ENCODE measurements at places on chromosomes 3 and 15.

GRCh38 chr3:153722157-153722556 lies 399.0 kb upstream of the ARHGEF26 start:
- DNase-seq, result no peak

GRCh38 chr3:126488886-126489569 lies 13.3 kb upstream of the ZXDC start:
- DNase-seq, result no peak

GRCh38 chr3:25678581-25678980 lies 13.9 kb upstream of the TOP2B start:
- peak; percentile 31 for DNase-seq

DNA sequence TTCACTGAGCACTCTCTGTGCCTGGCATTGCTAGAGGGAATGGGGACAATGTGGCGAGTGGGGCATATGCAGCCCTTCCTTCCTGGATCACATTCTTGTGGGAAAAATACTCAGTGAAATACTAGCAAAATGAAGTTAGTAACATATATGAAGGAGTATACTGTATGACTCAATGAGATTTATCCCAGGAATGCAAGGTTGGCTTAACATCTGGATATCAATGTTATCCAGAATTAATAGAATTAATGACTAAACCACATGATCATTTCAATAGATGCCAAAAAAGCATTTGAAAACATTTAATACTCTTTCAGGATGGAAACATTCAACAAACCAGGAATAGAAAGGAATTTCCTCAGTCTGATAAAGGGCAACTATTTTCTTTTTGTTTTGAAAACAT lies 27.5 kb downstream of the AMOTL2 start:
- DNase-seq, result no peak

DNA sequence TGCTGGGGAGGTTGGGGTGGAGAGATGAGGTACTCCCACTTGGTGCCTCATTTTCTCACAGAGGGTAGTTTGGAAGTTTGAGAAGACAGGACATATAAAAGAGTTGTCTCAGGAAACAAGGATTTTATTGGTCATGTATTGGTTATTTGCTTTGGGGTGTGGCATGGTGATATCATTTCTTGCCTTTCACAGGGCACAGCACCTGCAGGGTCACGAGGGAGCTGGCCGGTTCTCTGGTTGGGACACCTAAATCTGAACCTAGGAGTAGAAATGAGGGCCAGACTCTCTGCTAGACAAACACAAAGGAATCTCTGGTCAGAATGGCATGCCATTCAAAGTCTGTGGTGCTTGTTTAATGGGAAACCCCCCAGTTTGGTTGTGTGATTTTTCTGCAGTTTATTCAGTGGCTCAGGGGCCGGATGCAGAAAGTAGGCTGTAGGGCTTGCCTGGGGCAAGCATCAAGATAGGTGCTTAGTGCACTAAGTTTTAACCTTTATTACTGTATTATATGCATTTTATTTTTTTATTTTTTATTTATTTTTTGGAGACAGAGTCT lies 237.7 kb upstream of the EIF1B start:
- no peak for DNase-seq

- DNase-seq, result no peak
Measured at GRCh38 chr15:31156808-31157207, 55.3 kb upstream of the TRPM1 start.

GRCh38 chr15:92914768-92915221 lies 14.7 kb downstream of the CHD2 start:
- DNase-seq, result no peak

DNA sequence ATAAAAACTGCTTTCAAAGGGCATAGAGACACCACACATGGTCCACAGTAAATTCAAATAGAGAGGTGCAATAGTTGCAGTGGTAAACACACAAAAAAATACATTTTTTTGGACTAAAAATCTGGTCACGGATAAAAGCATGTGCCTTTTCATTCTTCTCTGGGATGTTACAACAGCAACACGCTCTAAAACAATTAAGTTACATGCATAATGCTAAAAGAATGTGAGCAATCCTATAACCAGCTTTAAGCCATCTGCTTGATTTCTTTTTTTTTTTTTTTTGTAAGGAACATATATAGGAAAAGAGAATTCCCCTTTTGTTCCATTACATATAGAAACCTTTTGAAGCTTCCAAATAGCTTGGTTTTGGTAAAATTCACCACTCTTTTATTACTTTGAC lies 20.0 kb downstream of the WNT5A start:
- no peak for DNase-seq

DNA sequence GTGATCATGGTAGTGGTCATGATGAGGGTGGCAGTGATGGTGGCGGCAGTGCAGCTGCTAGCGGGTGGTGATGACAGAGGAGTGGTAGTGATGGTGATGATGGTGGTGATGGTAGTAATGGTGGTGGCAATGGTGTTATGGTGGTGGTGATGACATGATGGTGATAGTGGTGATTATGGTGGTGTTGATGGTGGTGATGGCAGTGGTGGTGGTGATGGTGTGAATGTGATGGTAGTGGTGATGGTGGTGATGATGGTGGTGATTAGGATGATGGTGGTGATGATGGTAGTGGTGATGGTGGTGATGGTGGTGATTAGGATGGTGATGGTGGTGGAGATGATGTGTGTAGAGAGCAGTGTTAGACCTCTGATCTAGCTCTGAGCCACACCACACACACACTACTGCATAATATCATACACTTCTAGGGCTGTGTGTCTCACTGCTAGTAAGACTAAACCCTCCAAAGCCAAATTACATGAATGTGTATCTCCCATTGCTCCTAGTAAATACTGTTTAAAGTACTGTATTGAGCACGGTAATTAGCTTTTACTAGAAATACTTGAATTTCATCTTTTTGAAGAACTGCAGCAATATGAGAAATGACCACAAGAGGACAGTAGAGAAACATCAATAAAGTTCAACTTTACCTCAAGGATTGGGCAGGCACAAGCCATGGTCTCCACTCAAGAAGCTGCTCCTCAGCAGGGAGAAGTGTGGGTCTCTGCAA lies 28.8 kb downstream of the TMED3 start:
- DNase-seq, result peak; percentile 42

DNA sequence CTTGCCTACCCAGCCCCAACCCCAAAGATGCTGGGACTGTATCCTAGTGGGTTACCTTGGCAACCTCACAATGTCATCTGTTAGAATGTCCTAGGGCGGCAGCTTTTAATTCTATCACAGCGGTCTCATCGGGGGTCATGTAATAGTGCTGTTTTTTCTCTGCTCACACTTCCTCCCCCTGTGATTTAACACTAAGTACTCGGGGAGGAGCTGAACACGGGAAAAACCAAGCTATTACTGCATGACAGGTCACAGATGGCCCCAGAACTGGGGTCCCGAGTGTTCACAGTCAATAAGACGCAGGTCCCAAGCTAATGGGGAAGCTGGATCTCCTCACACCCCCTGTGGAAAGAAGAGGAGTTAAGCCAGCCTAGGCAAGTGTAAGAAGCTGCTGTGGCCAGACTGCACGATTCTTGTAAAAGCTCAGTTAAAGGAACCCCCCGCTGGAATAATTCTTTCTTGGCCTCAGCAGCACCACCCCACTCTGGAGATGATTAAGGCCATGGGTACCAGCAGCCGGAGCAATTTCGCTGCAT lies 2.5 kb upstream of the RFTN1 start:
- no peak for DNase-seq

DNA sequence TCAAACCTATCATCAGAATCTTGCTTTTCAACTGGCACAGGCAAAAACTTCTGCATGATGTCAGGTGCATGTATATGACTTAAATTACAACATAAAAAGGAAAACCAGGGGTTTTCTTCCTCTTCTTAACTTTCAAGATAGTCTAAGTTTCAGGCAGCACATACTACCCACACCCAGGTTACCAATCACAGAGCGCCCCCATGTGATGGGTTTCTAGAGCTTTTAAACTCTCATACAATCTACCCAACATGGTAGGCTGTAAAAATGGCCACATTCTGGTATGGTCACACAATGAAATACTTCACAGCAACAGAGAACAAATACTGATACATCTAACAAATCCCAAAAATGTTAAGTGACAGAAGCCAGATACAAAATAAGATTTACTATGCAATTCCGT lies 7.4 kb downstream of the MESD start:
- no peak for DNase-seq

- no peak for DNase-seq
Measured at GRCh38 chr15:75022783-75023180, 608 bp upstream of the PPCDC start.

- DNase-seq, result no peak
Measured at GRCh38 chr3:195921334-195921791, 13.0 kb upstream of the TNK2 start.

DNA sequence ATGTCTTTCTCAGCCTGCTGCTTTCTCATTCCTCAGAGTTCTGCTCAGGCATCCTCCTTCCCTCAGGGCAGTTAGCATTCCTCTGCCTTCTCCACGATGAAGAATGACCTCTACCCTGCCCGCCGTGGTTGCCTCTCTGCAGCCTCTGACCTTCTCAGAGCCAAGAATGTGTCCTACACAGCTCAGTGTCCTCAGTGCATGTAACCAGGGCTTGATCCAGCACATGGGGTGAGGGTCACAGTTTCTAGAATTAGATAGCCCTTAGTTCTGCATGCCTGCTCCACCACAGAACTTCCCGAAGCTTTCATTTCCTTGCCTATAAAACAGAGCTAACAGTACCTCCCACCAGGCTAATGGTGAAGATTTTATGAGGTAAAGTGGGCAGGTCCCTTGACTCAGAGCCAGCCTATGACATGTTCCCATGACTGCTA lies 182.1 kb downstream of the CLSTN2 start:
- peak; percentile 93 for DNase-seq

DNA sequence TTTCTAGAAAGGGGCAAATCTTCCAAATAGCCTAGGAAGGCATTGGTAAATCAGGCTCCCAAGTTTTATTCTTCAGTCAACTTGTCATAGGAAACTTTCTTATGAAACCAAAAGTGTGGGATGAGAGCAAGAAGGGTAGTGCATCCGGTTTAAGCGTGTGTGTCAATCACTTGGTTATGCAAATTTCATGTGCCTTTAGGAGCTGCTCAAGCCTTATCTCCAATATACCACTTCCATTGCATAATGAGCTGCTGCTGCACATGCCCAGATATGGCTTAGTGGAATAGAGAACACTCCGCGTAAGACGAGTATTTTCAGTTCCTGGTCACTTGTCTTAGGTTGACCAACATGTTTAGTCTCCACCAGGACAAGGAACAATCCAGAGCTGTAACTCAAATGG lies 242.1 kb downstream of the CBLB start:
- DNase-seq, result no peak

- DNase-seq, result peak; percentile 80
Measured at GRCh38 chr3:4722103-4722502, 229.0 kb downstream of the ITPR1 start.

DNA sequence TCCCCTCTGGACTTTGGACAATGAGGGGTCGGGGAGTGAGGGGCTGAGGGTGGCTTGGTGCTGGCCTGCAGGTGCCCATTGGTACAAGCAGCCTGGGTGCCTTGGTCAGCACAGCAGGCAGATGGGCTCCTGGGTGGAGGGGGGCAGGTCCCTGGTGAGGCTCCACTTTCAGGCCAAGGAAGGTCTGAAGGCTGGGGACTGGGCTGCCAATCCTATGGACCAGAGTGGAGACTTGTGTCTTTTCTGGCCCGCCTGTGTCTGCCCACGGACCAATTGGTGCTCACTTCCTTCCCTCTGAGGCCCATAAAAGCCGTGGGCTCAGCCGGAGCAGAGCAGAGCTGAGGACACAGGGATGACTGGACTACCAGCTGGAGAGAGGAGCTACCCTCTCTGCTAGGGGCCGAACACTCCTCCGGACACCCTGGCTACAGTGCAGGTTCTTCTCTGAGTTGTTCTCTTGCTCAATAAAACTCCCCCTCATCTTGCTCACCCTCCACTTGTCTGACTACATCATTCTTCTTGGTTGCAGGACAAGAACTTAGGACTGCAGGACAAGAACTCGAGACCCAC lies 31.9 kb upstream of the IREB2 start:
- DNase-seq, result no peak

DNA sequence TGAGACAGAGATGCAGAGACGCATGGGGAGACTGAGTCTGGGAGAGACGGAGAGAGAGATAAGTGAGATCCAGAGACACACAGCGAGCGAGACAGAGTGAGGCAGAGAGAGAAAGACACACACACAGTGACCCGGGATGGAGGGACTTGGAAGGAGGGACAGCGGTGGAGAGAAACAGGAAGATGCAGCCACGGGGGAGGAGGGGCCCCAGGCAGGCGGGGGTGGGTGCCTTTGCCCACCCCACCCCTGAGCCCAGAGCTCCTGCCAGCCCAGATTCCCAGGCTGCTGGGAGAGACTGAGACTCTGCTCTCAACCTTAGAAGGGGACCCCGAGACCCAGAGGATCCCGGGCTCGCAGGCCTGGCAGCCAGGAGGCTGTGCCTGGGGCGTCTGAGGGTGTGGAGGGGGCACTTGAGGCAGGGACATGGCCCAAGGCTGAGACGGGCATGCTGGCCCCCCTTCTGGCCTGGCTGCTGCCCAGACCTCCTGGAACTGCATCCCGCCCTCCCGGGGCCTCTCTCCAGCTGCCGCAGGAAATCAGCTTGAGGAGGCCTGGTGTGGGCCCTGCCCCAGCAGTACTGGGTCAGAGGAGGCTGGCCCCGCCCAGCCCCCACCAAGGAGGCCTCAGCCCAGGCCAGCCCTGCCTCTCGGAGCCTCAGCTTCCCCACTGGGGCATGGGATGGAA lies 18.1 kb downstream of the H1-8 start:
- DNase-seq, result peak; percentile 95

- no peak for DNase-seq
Measured at GRCh38 chr15:69815793-69816192, 281.9 kb downstream of the TLE3 start.

DNA sequence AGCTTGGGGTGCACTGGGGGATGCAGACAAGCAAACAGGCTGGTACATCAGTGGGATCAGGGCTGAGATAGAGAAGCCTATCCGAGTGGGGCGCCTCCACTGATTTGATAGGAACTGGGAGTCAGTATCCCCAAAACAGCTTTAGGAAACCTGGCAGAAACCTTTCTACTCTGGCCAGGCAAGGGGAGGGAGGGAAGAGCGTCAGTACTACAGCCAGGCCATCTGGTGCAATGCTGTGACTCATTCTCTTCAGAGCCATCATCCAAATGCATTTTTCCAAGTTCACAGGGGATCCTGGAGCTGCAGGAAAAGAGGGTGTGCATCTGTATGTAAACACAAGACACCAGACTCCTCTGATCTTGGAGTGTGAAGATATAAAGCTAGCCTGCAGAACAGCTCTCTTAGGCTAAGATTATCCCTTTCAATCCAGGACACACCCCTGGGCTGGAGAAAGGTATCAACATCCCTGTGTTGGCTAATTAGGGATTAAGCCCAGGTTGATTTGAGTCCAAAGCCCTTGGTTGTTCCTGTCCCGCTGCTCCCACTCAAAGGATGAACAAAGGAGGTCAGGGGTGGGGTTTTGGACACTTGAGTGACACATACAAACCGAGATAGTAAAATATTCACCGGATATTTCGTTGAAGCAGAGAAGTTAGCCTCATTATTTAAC lies 9.3 kb downstream of the GALNT15 start:
- peak; percentile 83 for DNase-seq
